Cerebellar nuclear complex (tissue), 1 donor: ENCODE measurements at places on chromosomes 2 and 18.

GRCh38 chr2:150358468-150358807, 129.0 kb downstream of the RND3 start:
- no peak for DNase-seq

GRCh38 chr2:88671786-88672427, 19.6 kb upstream of the RPIA start:
- peak; percentile 6 for DNase-seq

DNA sequence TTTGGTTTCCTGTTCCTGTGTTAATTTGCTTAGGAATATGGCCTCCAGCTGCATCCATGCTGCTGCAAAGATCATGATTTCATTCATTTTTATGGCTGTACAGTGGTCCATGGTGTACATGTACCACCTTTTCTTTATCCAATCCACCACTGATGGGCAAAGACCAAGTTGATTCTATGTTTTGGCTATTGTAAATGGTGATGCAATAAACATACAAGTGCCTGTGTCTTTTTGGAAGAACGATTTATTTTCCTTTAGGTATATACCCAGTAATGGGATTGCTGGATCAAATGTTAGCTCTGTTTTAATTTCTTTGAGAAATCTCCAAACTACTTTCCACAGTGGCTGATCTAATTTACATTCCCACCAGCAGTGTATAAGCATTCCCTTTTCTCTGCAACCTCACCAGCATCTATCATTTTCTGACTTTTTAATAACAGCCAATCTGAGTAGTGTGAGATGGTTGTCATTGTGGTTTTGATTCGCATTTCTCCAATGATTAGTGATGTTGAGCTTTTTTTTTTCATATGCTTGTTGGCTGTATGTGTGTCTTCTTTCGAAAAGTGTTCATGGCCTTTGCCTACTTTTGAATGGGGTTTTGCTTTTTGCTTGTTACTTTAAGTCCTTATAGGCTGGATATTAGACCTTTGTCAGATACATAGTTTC, 19.4 kb downstream of the EXOC6B start:
- DNase-seq = no peak

DNA sequence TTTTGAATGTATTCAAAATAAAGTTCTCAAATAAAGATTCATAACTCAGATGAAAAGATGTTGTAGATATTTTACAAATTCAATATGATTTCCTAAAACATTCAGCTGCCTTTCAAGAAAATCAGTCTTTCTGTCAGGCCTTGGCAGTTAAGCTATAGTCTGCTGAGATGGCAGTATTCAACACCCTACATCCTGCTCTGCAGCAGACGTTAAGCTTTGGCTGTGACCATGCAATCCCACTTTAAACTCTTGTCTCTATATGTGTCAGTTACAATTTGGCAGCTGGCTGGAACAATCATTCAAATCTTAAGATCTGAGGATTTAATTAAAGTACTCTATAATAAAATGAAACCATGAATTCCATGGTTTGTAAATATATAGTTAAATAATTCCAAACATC, 567.3 kb upstream of the ZNF804A start:
- DNase-seq = no peak

DNA sequence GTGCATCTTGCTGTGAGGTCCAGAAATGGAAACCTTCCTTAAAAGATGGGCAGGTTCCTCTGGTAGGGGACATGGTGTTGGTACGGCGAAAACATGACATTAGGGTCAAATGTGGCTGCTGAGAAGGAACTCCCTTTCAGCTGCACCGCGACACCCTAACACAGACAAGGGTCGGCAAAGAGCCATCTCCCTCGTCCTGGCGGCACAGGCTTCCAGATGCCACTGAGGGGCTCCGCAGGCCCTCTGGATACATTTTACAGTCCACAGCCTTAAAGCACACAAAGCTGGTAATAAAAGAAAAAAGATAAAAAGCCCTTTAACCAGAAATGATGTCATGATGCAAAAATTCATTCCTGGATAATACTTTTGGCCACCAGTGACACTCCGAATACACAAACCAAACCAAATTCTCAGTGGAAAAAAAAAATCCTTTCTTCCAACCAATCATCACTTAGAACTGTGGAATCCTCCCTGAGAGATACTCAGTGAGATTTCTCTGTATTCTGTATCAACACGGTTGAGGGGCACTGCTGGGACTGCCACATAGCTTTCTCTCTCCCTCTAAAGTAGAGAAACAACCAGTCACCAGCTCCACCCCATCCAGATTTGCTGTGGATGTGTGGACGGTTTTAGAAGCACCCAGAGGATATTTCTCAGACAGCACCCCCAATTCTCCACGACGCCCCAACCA, 174.8 kb downstream of the HDAC4 start:
- no peak for DNase-seq

DNA sequence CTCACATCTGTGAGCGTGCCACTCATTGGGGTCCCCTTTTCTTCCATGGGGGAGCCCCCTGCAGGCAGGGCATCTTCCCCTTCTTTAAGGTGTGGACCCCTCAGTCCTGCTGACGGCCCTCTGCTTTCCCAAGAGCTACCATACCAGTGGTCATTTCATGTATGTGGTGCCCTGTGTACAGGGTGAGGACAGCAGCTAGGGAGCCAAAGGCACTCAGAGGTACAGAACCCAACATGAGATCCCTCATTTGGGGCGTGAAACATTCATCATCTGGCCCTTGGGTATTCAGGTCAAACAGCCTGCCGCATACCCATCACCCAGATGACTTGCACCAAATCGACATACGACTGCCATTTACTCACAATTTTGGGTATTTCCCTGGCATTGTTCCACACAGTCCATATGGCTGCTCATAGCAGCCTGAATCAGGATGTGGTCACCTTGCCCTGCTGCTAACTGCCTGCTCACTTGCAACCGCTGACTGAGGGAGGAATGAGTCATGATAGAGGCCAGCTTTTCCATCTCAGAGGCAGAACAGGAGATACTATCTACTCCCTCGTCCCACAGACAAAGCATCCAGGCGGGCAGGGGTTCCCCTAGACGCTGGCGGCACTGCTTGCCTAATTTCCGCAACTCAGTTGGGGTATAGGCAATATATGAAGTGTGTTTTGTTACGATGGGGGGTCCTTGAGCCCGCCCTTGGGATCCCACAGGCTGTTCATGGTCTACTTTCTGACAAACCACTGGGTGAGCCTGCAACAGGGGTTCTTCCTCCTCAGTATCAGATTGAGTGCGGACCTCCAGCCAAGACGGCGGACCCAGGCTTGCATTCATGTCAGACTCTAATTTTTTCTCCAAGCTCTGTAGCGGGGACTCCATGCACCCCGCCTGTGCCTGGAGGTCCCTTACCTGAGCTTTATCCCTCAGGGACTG, 228.6 kb downstream of the SATB2 start:
- DNase-seq = no peak

DNA sequence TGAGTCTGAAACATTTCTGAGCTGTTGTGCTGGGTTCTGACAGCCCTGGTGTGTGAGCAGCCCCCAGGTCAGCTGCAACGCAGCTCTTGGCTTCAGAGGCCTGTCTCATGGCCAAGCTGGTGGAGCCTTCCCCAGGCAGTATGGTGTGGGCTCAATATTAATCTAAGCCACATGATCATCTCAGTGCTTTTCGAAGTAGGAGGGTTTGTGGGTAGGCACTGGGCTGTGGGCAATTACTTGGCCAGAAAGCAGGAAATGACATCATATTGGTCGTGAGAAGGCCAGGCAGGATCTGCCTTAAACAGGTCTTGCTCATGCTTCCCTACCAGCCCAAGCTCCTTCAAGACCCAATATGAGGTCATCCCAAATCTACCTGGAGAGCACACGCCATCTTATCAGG, 26.9 kb downstream of the LOXHD1 start:
- no peak for DNase-seq

- no peak for DNase-seq
These were observed 28.4 kb downstream of the C2orf76 start for GRCh38 chr2:119338272-119338671.

DNA sequence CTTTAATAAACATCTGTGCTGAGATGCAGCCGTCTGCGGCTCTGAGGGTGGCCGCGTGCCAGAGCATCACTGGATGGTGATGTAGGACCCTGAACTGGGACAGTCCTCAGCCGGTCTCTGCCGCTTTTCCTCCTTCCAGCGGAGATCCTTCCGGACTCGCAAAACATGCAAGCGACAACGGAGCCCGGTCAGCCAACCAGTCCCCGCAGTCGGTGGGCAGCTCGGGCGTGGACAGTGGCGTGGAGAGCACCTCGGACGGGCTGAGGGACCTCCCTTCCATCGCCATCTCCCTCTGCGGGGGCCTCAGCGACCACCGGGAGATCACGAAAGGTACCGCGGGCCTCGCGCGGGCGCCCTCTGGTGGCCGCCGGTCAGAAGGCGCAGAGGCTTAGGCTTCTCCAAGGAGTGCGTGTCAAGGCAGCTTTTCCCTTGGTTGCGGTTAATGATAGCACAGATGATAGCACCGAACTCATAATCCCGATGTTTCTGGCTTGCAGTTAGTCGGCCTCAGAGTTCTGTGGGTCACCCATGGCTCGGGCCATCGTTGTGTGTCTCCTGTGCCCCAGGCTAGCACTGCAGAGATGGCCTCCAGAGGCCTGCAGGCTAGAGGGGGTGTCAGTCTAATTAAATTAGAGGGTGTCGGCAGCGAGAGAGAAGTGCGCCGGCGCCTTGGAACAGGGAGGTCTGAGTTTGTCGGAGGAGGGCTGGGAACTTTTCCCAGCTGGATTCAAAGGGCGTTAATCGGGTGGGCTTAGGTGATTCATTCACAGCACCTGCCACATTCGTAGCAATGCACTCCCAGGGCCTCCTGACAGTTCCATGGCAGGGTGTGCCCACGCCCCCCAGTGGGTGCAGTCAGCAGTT, 38.5 kb downstream of the LPIN1 start:
- no peak for DNase-seq

- DNase-seq = no peak
These were observed 247.5 kb downstream of the PTH2R start for GRCh38 chr2:208654056-208654455.

- DNase-seq = no peak
These were observed 451.4 kb upstream of the ID2 start for GRCh38 chr2:8230466-8230865.

DNA sequence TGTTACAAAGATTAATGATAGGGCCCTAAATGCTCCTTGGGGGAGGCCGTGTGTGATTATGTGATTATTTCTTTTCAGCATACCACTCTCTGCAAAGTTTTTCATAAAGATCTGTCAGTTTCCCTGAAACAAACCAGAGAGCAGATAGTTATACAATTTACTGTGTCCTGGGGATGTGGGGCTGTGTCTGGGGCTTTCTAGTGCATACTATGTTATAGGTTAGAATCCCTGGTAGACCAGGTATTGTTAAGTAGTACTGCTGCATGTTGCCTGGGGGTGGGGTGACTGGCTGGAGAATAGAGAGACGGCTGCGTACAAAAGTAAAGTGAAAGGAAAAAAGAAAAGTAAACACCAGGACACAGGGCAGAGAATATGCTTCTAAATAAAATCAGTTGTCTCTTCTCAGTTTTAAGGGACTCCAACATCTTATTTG, 3.3 kb upstream of the CCBE1 start:
- DNase-seq = no peak

DNA sequence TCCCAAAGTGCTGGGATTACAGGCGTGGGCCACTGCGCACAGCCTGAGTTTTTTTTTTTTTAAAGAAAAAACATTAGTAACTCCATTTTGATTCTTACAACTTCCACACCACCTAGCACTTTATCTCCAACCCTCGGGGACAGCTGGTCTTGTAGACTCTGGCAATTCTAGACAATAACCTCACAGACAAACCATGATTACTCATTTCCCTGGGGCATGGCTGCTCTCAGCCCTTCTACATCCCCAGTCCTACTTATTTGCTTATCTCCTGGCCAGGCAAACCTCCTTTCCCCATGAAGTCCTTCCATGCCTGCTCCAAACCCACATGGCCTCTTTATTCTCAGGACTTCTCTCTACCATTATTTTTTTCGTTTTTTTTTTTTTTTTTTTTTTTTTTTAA, 91.1 kb downstream of the ACTR3 start:
- DNase-seq = no peak

DNA sequence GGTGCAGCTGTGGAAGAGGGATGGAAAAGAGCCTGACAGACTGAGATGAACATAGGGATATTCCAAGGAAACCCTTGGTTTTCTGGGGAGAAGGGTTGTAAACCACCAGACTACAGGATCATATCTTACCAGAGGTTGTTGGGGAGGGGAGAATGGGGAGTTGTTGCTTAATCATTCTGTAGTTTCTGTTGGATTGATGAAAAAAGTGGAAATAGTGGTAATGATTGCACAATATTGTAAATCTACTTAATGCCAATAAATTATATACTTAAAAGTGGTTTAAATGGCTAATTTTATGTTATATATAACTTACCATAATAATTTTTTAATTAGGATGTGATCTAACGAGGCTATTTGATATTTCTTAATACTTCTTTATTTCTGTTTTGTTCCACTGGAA, 800.9 kb downstream of the BCL11A start:
- no peak for DNase-seq

DNA sequence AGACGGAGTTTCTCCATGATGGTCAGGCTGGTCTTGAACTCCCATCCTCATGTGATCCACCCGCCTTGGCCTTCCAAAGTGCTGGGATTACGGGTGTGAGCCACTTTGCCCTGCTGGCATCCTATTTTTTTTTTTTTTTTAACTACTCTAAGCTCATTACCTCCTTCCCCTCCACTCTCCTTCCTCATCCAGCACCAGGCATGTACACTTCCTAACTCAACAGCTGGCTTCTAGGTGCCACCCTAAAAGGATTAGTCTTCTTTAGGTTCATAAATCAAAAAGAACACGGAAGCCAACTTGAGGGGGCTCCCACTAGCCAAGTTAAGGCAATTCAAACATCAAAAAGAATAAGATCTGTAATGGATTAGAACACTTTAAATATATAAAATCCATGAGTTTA, 70.6 kb upstream of the TEX51 start:
- no peak for DNase-seq

- no peak for DNase-seq
These were observed 11.1 kb downstream of the HS6ST1 start for GRCh38 chr2:128307595-128307994.

- no peak for DNase-seq
These were observed 43.5 kb downstream of the MFSD6 start for GRCh38 chr2:190451561-190452176.

GRCh38 chr2:51997571-51997970, 965.6 kb upstream of the NRXN1 start:
- no peak for DNase-seq

DNA sequence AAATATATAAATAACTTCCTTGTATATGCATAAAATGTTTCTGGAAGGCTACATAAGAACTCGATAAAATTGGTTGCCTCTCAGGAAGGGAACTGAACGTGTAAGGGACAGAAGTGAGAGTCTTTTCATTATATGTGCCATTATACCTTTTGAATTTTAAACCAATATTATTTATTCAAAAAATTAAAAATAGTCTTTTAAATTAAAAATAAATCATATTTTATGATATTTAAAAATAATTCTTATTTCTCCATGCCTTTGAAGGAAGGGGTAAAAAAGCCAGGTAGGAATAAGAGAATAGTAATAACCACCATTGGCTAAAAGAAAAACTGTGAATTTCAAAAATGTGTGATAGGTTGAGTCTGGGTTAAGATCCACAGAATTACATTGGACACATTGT, 45.7 kb upstream of the C2orf74 start:
- no peak for DNase-seq

GRCh38 chr2:169013628-169014026, 17.5 kb downstream of the ABCB11 start:
- no peak for DNase-seq
